Fibroblast of skin of back (primary cell): ENCODE measurements at places on chromosomes 16 and 17.

GRCh38 chr17:76023900-76024237 is 3.2 kb downstream of the EVPL start:
- no peak for DNase-seq

GRCh38 chr16:66740010-66740409 is 11.4 kb downstream of the DYNC1LI2 start:
- DNase-seq: peak; percentile 44

- no peak for DNase-seq
Measured at GRCh38 chr17:78805301-78805700, 23.2 kb upstream of the CYTH1 start.

- peak; percentile 11 for DNase-seq
Measured at GRCh38 chr16:21116148-21116693, 34.4 kb downstream of the DNAH3 start.

DNA sequence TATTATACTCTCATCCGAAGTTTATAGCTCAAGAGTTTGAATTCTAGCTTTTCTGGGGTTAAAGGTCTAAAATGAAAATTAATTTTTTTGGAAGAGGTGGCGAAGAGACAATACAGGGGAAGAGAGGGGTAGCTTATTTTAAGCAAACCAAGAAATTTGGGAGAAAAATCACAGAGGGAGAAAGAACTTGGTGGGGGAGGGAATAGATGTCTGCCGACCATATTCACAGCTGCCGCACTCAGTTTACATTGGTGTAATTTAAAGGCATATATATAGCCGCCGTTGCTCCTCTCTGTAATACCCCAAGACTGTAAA is 6.5 kb upstream of the ZFHX3 start:
- no peak for DNase-seq

DNA sequence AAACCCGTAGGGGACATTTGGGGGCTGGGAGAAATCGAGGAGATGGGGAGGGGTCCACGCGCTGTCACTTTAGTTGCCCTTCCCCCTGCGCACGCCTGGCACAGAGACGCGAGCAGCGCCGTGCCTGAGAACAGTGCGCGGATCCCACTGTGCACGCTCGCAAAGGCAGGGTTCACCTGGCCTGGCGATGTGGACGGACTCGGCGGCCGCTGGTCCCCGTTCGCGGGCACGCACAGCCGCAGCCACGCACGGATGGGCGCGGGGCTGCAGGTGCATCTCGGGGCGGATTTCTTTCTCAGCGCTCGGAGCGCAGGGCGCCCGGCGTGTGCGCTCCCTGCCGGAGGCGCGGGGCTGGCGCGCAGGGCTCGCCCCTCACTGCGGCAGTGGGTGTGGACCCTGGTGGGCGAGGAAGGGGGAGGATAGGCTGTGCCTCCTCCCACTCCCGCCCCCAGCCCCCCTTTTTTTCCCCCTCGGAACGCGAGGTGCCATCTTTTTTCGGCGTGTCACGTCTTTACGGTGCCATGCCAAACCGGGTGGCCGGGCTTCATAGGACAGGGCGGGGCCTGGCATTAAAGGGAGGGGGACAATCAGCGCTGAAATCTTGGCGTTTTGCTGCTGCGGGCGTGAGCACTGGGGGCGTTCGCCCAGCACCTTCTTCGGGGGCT is 1.1 kb downstream of the MAPT start:
- DNase-seq: no peak

GRCh38 chr17:5838661-5839300 is 231.4 kb upstream of the WSCD1 start:
- DNase-seq: no peak

GRCh38 chr17:38588788-38589174 is 17.0 kb downstream of the SRCIN1 start:
- DNase-seq: no peak

DNA sequence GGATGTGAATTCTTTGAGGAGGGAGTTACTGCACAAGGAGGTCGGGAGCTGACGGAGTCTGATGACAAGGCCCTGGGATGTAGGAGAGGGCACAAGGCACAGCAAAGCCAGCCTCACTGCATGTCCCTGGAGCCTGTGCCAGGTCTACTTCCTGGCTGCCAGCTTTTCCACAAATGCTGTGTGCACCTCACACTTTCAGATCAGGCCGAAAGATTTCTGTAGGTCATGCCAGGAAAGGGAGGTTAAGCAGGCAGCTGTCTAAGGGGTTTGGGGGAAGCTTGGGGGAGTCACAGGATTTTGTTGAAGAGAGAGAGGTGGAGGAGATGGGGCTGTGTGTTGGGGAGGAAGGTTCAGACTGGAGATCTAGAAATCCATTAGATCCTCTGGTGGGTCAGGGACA is 792.5 kb downstream of the KCNJ18 start:
- no peak for DNase-seq

GRCh38 chr16:50610331-50611262 is 62.4 kb downstream of the NKD1 start:
- no peak for DNase-seq

DNA sequence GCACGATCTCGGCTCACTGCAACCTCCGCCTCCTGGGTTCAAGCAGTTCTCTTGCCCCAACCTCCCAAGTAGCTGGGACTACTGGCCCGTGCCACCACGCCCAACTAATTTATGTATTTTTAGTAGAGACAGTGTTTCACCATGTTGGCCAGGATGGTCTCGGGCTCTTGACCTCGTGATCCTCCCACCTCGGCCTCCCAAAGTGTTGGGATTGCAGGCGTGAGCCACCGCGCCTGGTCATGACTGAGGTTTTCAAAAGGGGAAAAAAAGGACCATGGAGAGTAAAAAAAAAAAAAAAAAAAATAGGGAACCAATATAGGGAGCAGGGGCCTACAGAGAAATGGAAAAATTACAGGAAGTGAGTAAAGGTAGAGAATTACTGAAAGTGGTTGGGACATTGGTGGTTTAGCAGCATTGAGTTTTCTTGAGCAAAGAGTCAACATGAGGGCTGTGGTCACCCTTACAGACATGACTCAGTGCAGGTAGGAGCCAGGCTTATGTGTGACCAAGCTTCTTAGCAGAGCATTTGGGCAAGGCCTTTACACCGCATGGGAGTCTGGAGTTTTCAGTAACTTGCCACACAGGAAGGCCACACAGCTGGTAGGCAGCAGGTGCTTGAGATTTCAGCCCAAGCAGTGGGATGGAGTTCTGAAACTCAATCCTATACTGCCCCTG is 447.3 kb downstream of the HS3ST3B1 start:
- DNase-seq: peak; percentile 15

DNA sequence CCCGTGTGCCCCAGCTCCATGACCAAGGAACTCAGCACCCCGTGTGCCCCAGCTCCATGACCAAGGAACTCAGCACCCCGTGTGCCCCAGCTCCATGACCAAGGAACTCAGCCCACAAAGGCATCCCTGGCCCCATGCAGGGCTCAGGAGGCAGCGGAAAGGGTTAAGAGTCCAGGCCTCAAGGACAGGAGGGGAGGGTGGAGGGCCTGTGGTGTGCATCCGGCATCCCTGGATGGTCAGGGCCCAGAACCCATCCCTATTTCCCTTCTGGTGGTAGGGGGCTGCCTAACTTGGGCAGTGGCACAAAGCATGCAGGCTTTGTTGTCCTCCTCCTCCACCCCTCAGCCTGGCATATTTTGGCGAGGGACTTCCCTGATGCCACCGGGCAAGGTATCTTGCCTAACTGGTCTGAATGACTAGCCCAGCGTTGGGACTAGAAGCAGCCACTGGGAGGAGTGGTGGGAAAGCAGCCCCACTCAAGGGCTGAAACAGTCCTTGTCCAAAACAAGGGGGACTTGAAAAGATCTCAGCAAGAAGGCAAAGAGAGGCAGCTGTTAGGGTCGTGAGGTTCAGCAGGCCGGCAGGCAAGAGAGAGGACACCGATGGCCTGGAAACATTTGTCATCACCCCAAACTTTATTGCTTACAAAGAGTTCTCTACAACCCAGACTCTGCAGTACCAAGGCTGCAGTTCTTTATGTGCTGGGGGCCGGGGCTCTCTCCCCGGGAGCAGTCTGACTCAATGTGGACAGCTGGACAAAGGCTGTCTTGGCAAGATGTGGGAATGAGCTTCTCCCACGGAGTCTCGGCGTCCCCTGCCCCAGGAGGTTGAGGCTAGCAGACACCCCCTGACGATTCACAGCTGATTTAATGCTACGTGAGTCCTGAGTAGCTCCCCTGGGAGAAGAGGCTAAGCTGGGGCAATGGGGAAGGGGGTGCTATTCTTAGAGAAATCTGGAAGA is 902 bp upstream of the SPATA32 start:
- DNase-seq: no peak

DNA sequence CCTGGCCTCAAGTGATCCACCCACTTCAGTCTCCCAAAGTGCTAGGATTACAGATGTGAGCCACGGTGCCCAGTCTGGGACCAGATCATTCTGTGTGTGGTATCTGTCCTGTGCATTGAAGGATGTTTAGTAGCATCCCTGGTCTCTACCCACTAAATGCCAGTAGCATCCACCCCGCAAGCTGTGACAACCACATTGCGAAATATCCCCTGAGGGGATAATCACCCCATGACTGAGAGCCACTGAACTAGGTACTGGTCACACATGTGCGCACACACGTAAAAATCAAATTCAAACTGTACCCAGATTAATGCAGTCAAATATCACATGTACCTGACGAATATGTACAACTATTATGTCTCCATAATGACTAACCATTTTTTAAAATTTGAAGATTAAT is 35.8 kb downstream of the TEKT5 start:
- DNase-seq: no peak

DNA sequence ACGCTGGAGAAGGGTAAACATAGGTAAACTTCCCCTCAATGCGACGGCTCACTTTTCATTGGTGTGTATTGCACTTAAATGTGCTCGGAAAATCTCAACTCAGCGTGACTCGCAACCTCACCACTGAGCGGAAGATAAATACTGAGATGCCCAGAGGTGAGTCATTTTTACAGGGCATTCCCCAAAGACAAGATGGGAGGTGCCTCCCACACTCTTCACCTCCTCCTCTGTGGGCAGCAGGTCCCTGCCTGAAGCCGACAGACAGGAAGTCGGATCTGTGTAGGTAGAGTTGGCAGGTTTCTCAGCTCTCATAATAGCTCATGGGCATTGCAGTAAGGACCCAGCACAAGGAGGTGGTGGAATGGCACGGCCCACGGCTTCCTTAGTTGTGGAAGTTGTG is 274.6 kb upstream of the HSBP1 start:
- peak; percentile 76 for DNase-seq

DNA sequence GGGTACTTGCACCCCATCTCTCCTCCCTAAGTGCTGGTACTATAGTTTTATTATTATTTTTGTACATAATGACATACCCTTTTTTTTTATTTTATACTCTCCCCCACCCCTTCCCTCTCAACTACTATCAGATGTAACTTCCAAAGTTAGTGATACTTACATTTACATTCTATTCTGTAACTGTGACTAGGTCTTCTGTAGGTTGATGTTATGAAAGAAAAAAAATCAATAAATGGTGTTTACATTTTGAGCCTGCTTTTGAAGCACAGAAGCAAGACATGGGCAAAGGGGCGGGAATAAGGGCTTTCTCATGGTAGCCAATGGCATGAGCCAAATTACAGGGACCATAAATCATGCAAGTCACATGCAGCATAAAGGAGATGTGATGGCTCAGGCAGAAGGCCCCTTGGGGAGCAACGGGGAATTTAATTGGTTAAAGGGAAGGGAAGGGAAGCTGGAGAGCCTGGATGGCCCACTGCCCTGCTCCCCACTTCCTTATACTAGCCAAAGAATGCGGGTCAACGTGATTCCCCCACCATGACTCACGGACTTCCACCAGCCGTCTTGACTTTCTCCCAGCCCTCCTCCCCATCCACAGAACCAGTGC is 2.4 kb upstream of the ACSF2 start:
- peak; percentile 98 for DNase-seq

GRCh38 chr16:31785126-31785525 is 88.5 kb upstream of the ZNF267 start:
- no peak for DNase-seq

DNA sequence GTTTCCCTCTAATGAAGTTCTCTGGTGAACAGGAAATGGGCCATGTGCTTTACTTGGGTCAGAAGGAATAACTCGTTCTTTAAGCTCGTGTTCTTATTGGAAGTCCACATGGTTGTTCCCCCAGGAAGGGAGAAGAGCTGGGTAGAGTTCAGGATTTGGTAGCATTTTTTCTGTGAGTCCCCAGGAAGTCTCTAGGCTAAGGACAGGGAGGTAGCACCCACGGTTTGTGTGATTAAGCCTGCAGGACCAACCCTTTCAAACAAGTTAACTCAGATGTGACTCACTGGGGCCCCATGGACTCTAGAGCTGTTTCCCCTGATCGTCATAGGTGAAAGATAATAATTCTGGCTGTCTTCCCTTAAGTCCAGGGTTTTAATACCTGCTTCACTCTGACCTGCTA is 16.4 kb downstream of the SAP30BP start:
- peak; percentile 79 for DNase-seq

- no peak for DNase-seq
Measured at GRCh38 chr17:50460831-50461526, 7.7 kb downstream of the CHAD start.

DNA sequence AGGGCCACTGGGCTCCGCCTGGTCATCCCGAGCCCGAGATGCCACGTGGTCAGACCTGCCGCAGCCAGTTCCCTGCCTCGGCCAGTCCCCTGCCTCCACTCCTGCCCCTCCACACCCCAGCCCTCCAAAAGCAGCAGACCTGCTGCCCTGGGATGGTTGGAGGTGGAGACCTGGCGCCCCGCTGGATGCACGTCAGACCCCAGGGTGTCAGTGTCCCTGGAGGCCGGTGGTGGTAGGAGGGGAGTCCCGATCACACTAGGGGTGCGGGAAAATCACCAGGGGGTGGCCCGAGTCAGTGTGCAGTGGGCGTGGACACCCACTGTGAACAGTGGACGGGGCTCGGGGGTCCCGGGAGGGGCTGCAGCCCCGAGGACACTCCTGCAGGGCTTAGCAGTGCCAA is 26.9 kb downstream of the TPSG1 start:
- no peak for DNase-seq

GRCh38 chr16:22001591-22001990 is 675 bp upstream of the PDZD9 start:
- DNase-seq: peak; percentile 42

DNA sequence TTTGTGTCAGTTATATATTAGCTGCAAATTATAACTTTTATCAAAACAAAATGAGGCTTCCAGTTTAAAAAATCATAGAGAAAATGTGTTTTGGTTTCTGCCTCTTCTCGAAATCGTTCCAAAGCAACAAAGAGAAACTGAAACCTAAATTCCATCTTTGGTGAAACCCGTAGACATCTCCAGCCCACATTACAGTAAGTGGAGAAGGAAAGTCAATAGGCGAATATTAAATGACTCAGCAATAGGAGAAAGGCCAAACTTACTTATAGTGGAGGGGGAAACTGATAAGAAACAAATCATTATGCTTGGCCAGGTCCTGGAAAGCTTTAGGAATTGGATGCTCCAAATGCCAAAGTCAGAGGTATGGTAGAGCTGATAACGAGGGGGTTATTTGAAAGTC is 103.0 kb upstream of the SHISA6 start:
- no peak for DNase-seq

GRCh38 chr17:34997355-34997862 is 17.1 kb downstream of the LIG3 start:
- DNase-seq: peak; percentile 64

- no peak for DNase-seq
Measured at GRCh38 chr17:58280480-58281217, at the start of gene MPO. MPO (minus strand) TSS chr17:58280935; CDS start chr17:58280758, 177 bp downstream.

- peak; percentile 78 for DNase-seq
Measured at GRCh38 chr17:65268832-65269231, 131.7 kb downstream of the RGS9 start.
